ENCODE measurements at places on chromosomes 3 and 15.

GRCh38 chr3:151971814-151972579, 98.6 kb downstream of the SUCNR1 start:
- no peak for DNase-seq

GRCh38 chr15:25711691-25712090, 151.4 kb downstream of the ATP10A start:
- DNase-seq, result no peak

- no peak for DNase-seq
Observed at GRCh38 chr15:65343374-65343981, 34.3 kb downstream of the IGDCC3 start.

DNA sequence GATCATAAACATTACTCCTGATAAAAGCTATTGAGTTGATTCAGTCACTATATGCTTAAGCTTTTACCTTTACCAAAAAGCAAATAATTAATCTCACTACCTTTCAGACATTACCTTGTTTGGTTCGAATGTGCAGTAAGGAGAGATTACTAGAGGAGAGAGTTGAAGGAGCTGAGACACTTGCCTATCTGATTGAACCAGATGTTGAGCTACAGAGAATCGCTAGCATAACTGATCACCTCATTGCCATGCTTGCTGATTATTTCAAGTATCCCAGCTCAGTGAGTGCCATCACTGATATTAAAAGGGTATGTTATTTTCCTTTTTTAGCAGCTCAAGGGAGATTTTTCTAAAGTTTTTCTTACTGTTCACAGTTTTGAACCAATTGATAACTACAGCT, 54.6 kb downstream of the ARMC8 start:
- DNase-seq, result no peak

DNA sequence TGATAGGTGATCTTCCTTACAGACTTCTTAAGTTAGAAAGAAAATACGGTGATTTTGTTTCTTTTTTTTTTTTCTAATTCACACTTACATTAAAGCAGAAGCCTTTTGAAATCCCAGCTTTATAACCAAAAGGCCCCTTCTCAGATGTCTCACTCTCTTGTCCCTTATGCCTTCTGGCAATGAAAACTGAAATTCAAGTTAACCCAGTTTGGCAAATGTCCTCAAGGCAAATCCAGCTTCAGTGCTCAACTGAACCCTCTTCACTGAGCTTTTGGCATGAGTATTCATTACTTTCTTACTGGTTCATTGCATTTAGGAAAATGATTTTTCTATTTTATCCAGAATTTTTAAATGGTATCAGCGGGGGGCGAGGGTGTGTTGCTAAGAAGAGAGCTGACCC, 17.0 kb downstream of the PLCH1 start:
- DNase-seq, result no peak

DNA sequence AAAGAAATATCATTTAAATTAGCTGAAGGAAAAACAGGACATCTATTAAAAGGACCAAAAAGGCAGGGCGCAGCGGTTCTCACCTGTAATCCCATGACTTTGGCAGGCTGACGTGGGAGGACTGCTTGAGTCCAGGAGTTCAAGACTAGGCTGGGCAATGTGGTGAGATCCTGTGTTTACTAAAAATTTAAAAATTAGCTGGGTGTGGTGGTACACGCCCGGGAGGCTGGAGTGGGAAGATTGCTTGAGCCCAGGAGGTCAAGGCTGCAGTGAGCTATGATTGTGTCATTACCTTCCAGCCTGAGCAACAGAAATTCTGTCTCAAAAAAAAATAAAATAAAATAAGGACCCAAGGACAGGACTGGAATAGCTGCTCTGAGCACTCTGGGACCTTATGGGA, 16.2 kb upstream of the HERC1 start:
- DNase-seq, result no peak

DNA sequence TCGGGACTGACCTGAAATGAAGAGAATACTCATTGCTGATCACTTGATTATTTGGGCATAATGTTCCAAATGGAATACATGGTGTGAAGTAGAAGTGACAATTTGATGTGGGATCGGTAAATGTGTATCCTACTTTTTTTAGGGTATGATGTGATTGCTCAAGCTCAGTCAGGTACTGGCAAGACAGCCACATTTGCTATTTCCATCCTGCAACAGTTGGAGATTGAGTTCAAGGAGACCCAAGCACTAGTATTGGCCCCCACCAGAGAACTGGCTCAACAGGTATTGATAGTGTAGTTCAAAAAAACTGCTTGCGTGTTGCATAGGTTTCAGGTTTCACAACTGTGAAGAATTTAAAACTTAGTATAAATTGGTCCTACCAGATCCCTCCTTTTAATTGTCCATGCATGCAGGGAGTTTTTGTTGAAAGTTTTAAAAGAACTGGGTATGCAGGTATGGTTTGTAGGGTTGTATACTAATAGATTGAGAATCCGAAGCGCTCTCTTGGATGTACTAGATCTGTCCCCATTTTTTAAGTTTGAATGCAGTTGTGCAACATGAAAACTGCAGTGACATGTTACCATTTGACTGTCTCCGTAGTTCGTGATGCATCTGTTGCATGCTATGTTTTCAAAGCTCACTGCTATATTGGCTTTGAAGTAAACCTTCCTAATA, 1.6 kb downstream of the EIF4A2 start:
- no peak for DNase-seq

DNA sequence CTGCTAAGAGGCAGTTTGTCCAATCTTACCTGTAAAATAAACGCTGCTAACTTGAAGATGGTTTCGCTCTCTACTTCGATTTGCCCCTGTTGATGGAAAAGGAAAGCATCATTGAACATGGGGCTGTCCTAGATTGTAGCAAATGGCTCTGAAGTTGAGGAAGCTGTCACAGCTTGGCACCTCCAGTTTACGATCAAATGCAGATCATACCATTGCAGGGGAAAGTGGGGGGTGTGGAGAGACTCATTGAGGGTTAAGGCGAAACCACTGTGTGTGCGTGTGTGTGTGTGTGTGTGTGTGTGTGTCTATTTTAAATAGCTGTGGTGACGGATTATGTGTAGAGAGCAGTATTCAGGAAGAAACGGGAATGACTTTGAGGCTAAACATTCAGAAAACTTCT, 127.6 kb upstream of the LMOD3 start:
- no peak for DNase-seq

- no peak for DNase-seq
Observed at GRCh38 chr15:34124651-34125050, 22.8 kb downstream of the PGBD4 start.

- DNase-seq, result no peak
Observed at GRCh38 chr3:183485585-183485984, 57.2 kb upstream of the MCF2L2 start.

DNA sequence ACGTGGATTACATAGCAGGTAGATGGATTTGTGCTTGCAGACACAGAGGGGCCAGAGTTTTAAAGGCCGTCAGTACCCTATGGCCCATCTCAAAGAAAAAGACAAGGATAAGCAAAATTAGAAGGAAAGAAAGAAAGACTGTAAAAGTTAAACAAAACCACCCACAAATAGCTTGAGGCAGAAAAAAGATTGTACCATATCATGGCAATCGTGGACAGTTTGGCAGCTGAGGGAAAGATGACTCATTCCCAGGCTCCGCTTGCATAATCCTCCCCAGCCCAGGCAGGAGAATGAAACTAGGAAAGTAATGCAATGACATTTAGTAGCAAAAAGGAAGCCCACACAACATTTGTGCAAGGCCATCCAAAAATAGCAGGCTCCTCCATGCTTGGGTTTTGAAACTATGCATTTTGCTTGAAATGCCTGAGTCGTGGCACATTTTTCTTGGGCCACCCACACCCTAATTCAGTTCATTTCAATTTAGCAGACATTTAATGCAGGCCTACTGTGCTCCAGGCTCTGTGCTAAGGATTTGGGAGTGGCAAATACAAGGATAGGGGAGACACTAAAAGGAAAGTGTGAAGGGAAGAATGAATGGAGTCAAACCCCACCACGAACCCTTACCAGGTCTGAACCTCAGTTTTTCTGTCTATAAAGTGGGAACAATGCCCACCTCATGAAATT, 40.9 kb upstream of the SMAD3 start:
- DNase-seq, result no peak

DNA sequence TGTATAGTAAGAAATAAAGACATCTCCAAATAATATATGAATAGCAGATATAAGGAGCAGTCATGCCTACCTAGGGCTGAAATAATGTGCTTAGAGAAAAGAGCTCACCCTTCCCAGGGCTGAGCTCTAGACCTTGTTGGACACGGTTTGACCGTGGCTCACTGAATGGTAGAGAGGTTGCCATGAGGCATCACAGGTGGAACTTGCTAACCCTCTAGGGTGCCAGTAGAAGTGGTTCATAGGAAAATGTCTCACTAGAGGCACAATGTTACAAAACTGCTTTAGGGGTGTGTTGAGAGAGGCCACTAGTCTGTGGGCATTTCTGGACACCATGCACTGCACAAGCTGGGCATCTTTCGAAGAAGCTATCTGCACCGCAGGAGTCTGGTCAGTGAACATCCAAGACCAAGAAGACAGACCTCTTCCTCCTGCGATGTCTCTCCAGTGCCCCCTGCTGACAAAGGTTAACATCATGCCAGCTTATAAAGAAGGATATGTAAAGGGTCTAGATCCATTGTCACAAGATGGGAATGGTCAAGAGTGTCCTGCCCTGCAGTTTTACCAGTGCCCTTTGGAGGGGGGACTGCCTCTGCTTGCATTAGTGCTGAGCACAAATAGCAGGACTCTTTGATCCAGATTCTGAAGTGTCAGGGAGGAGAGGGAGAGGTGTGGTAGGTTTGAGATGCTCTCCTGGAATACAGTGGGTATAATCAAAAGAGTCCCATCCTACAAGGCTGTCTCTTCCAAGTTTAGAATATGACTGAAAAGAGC, 266.8 kb downstream of the ZNF385D start:
- DNase-seq, result no peak

- no peak for DNase-seq
Observed at GRCh38 chr15:44971036-44971435, 14.5 kb downstream of the TERB2 start.

GRCh38 chr3:69232482-69232881, 110.1 kb upstream of the LMOD3 start:
- no peak for DNase-seq

DNA sequence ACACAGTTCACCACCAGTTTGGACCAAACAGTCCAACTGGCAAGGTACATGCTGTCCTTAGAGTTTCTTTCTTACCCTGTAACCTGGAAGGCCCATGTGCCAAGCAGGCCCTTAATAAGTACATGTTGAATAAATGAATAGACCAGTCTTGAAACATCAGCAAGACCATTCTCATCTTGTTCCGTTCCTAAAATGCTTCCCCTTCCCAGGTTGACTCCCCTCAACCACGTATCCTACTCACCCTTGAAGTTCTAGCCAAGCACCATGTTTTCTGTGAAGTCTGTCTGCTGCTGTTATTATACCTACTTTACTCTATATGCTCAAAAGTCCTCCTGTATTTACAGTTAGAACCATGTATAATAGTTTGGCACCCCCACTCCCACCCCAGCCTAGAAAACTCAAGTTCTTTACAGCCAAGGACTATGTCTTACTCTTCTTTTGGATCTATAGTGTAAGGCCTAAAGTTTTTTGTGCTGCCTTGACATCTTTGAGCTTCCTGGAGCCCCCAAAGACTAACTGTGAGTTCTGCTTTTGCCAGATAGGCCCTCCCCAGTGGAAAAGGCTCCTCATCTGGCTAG, 49.2 kb upstream of the SSR3 start:
- DNase-seq, result no peak

DNA sequence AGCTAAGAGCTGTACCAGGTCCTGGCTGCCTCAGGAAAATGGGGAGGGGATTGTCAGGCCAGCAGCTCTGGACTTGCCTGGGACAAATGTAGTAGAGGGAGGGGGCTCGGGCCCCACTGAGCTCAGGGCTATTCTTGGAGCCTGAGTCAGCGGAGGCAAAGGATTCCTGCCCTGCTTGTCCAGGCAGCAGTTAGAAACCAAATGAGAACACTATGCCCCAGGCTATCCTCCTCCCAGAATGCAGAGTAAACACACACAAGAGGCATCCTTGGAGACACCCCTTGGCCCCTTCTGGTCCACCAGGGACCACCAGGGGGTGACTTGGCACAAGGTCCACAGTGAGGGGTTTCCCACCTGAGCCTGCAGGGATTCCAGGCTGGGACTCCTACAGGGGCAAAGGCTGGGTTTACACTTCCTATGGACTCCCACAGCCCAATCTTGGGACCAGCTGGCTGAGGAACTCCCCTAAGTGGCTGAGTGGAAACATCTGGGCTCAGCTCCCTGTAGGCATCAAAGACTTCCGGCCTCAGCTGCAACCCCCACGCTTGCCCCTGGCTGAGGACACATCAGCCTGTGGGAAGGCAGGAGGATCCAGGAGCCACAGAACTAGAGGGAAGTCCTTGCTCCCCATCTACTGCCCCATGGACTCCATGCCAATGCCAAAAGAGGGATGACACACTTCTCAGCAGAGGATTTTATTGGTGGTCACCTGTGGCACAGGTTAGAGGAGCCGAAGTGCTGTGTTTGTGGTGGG, 3.4 kb upstream of the COL7A1 start:
- no peak for DNase-seq

GRCh38 chr15:80612118-80612823, 82.8 kb upstream of the ABHD17C start:
- DNase-seq, result no peak

- no peak for DNase-seq
Observed at GRCh38 chr3:10376353-10376752, 55.4 kb upstream of the SEC13 start.

GRCh38 chr3:31242026-31242960, 290.4 kb upstream of the STT3B start:
- no peak for DNase-seq

GRCh38 chr3:107272885-107273284, 104.4 kb upstream of the CCDC54 start:
- DNase-seq, result no peak

GRCh38 chr3:10950476-10951294, 41.9 kb upstream of the SLC6A1 start:
- no peak for DNase-seq

- DNase-seq, result no peak
Observed at GRCh38 chr3:186917512-186918312, 12.6 kb upstream of the ST6GAL1 start.

DNA sequence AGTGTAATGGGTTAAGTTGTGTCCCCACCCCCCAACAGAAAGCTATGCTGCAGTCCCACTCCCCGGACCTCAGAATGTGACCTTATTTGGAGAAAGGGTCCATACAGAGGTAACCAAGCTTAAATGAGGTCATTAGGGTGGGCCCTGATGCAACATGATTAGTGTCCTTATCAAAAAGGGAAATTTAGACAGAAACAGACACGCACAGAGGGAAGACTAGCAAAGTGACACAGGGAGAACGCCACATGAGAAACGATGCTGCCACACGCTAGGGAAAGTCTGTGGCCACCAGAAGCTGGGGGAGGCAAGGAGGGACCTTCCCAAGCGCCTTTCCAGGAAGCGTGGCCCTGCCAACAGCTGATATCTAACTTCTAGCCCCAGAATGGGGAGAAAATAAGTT, 65.4 kb downstream of the RPN1 start:
- no peak for DNase-seq

DNA sequence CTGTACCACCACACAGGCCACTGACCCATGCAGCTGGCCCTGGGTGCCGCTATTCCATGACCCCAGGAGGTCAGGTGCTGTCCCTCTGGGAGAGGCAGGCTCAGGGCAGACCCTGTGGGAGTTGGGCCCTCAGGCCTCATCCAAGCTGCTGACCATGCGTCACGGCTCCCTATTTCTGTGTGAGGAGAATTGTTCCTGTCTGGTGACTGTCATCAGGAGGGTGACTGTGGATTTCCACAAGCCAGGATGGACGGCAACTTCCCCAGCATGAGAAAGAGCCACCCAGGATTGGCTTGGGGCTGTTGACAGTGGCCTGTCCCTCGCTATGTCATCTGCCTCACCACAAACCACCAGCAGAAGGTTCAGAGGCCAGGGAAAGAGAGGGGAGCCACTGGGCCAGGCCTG, 41.4 kb downstream of the ZDHHC19 start:
- DNase-seq, result no peak

Measured in activated CD8-positive, alpha-beta memory T cell treated with anti-CD3 and anti-CD28 coated beads for 1 hour (primary cell).